ENCODE measurements at places on chromosomes 12 and 14.
A peak's percentile ranks its signal among the peaks of the same experiment; 100 is the strongest.

GRCh38 chr12:67916266-67916970 lies 72.8 kb upstream of the IFNG-AS1 start:
- DNase-seq, result no peak

DNA sequence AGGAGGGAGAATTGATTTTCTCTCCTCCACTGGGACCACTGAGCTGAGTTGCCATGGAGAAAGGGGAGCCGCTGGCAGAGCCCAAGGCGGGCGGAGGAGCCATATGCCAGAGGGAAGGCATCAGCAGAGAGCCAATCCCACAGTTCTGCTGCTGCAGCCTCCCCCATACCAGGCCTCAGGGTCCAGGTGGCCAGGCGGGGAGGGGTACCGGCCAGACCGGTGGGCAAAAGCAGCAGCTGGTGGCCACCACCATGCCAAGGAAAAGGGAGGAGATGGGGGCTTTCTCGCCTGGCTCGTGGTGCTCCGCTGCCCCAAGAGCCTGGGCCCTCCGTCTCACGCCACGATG lies 72.8 kb downstream of the PITPNM2 start:
- no peak for DNase-seq

DNA sequence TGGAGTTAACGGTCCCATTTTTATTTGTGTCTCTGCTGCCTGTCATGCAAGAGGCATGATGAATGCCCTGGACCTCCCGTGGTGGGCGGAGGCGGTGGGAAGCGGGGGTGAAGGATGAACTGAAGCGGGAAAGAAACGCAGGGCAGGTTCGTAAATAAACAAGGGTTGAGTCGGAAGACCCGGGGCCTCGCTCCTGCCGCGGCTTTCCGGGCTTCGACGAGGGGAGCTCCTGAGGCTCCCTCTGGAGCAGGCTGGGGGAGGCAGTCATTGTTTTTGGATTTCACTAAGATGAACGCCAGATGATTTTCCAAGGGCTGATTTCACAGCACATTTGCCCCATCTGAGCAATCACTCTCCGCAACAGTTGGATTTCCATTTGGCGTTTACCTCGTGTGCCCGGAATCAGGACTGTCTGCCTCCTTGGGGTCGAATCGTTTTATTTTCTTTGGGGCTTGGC lies 130.2 kb downstream of the SLC38A6 start:
- DNase-seq, result no peak

DNA sequence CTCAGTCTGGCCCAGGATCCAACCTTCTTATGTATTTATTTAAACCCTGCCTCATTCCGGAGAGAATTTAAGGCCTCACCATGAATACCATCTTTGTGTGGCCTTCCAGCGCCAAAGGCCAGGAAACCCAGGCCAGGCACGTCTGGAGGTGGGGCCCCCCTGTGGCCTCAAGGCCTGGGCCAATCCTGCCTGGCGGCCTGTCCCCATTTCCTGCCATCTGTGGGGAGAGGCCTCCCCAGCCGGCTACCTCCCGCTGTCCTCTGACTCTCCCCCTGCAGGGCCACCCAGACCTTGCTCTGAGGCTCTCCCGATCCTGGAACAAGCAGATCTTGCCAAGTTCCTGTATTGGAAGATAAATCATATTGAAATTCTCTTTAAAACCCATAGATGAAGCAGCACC lies 37.4 kb upstream of the MEG3 start:
- no peak for DNase-seq

GRCh38 chr14:79483477-79484388 lies 727.6 kb downstream of the DIO2 start:
- DNase-seq, result peak; percentile 20

DNA sequence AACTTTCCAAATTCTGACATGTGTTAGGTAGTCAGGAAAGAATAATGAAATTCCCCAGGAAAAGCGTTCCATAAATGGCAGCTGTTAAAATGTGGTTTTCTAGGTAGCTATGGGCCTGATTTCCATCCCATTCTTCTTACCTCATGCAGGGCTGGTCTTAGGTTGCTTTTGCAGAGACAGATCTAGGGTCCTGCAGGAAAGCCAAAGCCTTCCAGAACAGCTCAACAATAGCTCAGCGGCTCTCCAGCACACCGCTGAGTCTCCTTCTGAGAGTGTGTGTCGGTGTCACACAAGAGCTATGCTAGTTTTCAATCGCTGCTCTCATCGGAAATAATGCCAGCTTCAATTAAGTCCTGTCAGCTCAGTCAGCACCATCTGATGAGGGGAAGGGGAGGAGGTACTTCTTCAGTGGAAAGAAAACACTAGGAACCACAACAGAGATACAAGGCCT lies 106.7 kb downstream of the TMEM30B start:
- DNase-seq, result no peak

- DNase-seq, result no peak
Observed at GRCh38 chr14:33837943-33838683, 112.8 kb downstream of the EGLN3 start.

Measured in AG20443 (cell line).